Renal cortex interstitium (tissue), 15 donors: ENCODE measurements at places on chromosomes 4 and X.

GRCh38 chr4:20255251-20255586, 3.5 kb downstream of the SLIT2 start:
- DNase-seq, result no peak

GRCh38 chr4:124535003-124535402, 177.5 kb downstream of the ANKRD50 start:
- no peak for DNase-seq

DNA sequence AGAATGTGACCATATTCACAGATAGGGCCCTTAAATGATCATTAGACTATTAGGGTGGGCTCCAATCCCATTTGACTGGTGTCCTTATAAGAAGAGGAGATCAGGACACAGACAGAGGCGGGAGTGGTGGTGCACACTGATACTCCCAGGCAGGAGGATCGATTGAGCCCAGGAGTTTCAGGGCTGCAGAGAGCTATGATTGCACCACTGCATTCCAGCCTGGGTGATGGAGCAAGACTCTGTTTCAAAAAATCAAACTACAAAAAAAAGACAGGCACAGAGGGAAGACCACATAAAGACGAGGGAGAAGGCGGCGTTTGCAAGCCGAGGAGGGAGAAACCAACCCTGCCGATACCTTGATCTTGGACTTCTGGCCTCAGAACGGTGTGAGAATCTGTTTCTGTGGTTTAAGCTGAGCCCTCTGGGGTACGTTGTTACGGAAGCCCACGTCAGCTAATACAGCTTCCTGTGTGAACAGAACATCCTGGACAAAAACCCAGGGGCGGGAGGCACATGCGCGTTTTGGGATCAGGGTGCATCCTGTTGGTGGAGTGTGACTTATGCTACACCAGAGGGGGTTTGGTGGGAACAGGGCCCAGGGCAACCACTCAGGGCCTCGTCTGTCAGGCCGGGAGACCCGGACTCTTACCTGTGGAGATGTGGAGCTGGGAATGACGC, 211.8 kb upstream of the PSAPL1 start:
- no peak for DNase-seq

DNA sequence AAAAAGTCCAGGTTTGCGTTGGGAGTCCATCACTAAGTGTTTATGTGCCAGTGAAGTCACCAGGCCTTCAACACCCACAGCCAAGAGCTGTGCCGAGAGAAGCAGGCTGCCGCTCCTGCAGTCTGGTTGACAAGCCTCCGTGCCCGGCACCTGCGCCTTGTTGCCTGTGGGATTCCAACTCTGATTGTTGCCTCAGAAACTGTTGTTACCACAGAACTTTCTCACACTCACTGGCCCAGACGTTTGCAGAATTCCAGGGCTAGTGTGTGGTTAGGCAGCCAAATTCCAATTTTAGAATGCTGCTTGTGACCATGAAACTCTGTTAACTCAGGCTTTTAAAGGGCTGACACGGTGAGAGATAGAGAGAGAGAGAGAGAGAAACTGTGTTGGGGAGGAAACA, 119.5 kb upstream of the LIMCH1 start:
- no peak for DNase-seq

- DNase-seq, result no peak
These were observed 946.4 kb downstream of the PDHA2 start for GRCh38 chr4:96786306-96786705.

DNA sequence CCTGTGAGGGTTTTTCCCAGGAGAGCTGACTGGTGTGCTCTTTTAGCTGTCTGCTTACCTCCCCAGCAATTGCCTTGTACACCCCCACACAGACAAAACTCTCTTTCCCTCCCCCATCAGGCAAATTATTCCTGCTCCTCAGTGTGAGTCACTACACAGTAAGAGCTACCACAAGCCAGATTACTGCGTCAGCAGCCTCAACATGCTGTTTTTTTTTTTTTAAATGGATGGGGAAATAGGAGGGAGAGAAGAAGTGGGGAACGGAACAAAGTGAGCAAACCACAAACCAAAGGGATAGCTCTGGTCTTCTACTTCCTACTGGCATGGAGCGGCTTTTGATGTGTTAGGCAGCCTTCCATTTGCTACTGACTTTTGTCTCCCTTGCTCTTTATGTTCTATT, 107.5 kb upstream of the ACSL4 start:
- no peak for DNase-seq

DNA sequence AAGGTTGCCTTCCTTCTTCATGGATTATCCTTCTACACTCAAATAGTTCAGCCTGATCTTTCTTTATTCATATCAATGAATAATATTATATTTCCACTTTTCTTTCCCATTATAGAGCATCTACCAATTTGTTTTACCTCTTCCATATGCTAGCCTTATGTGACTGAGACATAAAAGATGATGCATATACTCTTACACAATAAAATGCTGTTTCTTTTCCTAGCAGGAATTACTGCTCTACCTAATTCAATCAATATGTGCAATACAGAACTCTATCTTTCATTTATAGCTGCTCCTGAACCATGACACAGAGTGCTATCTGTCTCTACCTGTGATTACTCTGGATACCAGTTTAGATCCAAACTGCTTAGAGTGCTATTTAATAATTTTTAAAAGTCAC, 2334.0 kb downstream of the PCDH7 start:
- DNase-seq, result no peak

GRCh38 chr4:53959343-53960120, 104.9 kb downstream of the CHIC2 start:
- no peak for DNase-seq

DNA sequence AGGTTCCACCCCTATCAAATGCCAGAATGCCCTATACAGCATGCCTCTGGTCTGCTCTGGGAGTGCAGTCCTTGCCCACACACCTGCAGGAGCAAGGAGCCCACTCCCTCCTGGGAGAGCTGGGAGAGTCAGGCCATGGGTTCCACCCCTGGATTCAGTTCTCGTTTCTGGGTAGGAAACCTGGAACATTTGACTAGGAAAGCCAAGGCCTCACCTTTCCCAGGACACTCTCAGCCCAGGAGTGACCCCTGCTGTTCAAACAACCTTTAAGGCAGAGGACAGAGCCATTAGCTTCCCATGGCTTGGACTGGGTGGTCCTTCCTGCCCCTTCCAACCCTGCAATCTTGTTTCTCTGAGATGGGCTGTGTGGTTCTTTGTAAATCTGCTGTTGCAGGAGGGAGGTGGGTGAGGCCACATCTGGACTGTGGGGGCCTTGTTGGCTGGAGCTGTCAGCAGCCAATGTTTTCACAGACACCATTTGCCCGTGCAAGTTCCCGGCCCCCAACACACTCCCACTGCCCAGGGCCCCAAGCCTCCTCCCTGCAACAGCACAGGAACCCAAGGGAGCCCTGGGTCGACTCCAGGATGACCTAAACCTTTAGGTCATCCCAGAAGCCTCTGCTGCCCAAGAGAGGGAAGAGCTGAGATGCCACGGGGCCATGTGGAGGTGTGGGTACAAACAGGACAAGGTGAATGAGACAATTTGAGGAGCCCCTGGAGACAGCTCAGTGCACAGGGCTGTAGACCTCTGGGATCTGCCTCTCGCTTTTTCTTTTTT, 104.4 kb downstream of the PJA1 start:
- no peak for DNase-seq
